ENCODE measurements at places on chromosomes 5 and 9. TPM values are rescaled to one million over a fixed set of nuclear protein-coding genes. Genes with fewer than 3 reads are reported as not detected.

DNA sequence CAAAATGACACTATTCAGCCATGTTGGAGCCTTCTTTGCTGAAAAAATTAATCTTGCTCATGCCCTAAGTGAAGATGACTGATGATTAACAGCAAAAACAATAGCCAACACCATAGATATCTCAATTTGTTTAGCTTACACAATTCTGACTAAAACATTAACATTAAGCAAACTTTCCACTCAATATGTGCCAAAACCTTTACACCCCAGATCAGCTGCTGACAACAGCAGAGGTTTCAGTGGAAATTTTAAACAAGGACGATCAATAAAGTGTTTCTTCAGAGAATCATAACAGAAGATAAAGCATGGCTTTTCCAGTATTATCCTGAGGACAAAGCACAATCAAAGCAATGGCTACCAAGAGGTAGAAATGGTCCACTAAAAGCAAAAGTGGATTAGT, 254.4 kb upstream of the GRAMD2B start:
- DNase-seq, result no peak

DNA sequence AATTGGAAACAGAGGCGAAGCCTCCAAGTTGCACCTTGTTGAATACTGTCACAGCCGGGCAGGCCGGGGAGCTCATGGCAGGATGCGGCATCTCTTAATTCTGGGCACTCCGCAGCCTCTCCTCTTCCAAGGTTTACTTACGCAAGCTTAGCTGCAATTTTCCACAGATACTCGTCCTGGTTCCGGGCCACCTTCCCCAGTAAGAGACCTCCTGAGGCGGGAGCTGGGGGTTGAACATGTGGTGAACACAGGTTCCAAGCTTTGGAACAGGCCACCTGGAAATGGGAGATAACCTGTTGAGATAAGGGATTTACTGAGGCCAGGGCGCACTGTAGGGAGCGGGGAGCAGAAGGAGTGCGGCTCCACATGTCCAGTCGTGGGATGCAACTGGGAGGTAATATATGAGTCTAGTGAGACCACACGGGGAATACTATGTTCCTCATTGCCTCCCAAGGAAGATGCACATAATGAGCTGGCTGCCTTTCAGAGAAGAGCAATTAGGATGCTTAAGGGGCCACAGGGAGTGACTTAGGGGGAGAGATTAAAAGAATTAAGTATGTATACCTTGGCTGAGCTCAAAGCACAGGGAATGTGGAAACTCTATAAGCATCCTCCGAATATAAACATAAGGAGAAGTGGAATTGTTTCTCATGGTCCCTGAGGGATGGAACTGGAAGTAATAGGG, 335.2 kb downstream of the CWC27 start:
- no peak for DNase-seq

- DNase-seq, result no peak
These were observed 4.6 kb downstream of the DBH start for GRCh38 chr9:133640580-133641395.

DNA sequence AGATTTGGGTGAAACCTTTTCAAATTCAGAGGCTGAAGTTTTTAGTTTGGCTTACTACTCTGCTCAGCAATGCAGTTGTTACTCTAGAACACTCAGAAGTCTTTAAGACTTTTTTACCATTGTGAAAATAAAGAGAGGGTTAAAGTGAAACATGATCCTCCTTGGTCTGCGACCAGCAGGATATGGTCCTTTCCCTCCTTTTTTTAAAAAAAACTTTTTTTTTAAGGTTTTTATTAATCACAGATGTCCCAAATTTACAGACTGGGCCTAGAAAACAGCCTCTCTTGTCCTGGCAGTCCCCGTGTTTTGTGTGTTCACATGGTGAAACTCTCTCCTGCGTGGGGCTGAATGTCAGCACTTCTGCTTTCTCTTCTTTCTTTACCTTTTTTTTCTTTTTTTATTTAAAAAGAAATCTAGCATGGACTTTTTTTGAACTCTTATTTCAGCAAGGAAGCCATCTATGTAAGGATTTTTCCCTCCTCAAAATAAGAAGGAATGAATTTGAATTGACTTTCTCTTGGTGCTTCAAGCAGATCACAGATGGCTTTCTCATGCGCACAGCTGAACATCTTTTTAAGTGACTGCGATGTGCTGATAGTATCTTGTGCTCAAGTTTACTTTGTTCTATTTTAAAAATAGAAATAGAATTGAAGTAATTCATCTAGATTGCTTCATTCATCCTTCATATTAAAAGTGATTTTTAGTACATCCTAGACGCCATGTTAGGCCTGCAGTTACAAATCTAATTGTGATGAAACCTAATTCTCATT, 128.7 kb upstream of the OTULINL start:
- peak; percentile 54 for DNase-seq

DNA sequence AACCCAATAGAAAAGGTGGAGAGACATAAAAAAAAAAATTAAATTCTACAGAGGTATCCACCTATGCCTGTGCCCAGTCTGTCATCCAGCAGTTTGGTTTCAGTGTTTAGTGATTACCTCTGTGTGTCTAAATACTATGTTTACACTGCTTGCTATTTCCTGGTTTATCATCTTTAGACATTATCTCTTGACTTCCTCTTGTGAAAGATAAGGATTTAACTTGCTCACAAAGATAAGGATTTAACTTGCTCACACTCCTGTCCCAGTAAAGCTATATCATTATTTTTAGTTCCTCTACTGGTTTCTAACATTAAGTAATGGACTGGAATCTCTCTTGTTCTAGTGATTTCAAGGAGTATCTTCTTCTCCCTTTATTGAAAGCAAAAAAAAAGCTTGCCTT, 53.9 kb upstream of the ZFR start:
- DNase-seq, result no peak

Gene IFNA2
- not detected for total RNA-seq

Gene CCDC192
- not detected for total RNA-seq

DNA sequence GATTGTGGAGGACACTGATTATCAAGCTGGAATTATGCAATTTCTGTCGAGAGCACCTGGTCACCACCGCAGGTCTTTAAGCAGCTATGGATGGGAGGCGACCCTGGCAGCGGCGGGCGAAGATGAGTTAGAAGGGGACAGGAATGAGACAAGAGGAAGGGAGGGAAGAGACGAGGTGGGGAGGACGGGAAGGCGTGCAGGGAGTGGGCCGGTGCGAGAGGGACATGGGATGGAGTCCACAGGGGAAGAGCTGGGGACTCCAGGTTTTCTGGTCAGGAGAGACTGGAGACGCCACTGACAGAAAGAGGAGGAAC, 192.3 kb downstream of the MELK start:
- no peak for DNase-seq

Gene GDNF
- 3.7 TPM for total RNA-seq

GRCh38 chr9:131776473-131776872, 36.6 kb upstream of the RAPGEF1 start:
- peak; percentile 62 for DNase-seq

DNA sequence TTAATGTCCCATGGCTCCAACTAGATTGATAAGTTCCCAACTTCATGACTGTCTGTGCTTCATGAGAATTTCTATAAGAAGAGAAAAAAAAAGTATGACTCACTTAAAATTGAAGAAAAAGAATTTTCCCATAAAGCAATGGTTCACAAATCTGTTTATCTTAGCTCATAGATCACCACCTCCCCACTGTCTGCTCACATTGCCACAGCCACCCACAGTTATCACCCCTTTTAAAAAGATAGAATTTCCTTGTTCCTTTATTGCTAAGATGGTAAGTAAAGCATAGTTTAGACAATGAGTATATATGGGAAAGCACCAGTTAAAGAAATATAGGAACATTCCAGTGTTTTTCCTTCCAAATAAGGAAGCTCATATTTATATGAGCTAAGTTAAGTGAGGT, 67.1 kb downstream of the ALDH7A1 start:
- DNase-seq, result peak; percentile 54

Gene EDIL3
- 16.3 TPM for total RNA-seq

Gene NUTM2F
- total RNA-seq, result not detected

Gene DEPDC1B
- 8.5 TPM for total RNA-seq

GRCh38 chr9:4832786-4833579, 40.2 kb downstream of the RCL1 start:
- DNase-seq, result peak; percentile 97

DNA sequence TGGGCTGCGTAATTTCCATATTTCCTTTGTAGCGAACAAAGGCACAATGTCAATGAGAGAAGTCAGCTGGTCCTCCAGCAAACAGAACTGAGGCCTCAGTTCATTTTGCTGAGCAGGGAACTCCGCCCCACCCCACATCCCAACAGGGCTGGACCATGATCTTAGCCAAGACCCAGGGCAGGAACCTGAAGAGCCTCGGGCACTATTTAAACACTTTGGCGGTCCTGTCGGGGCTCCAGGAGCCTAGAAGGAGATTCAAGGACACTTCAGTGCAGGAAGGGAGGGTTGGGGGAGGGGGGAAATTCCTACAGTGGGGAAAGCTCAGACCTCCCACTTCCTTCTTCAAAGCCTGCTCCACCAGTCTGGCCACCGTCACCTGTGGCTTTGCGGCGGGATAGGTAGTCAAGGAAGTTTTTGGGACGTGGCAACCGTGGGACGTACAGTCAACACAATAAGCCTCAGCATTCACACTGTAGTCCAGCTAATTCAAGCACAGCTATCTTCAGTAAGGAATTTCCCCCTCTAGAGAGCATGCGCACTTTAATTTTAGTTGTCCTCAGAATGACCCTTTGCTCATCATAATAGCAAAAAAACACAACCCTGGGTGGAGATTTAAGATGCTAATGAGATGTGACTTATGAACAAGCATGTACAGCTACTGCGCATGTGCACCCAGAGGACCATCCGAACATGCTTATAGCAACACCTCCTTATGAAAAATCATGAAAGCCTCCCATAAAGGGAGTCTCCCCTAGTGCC, 30.9 kb downstream of the S1PR3 start:
- DNase-seq, result peak; percentile 33

Gene GRIA1
- total RNA-seq, result 0.11 TPM

Gene NR5A1
- total RNA-seq, result not detected

DNA sequence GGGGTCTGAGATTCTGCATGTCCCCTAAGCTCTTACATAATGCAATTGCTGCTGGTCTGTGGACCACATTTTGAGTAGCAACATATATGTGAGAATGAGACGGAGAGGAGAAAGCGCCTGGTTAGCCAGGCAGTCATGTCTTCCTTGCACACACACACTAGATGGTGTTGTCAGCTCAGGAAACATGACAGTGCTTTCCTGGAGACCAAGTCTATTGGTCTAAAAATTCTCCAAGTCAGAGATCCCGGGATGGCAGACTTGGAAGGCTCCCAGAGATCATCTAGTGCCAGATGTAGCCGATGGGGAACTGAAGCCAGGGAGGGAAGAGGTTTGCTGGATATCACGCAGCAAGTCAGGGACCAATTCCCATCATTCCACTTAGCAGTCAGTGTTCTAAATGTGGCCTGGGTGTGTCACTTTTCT, 53.4 kb downstream of the GALNT12 start:
- DNase-seq, result peak; percentile 93

GRCh38 chr9:137064027-137064879, 6.1 kb downstream of the SAPCD2 start:
- peak; percentile 58 for DNase-seq

Gene LMX1B
- total RNA-seq, result not detected

- DNase-seq, result no peak
These were observed 318.4 kb downstream of the MAN2A1 start for GRCh38 chr5:110008131-110008530.

GRCh38 chr5:135171336-135171735, 137.3 kb upstream of the PITX1 start:
- no peak for DNase-seq

GRCh38 chr9:131666774-131667173, 73.1 kb downstream of the RAPGEF1 start:
- no peak for DNase-seq

Gene CDC25C
- total RNA-seq, result 5.9 TPM

DNA sequence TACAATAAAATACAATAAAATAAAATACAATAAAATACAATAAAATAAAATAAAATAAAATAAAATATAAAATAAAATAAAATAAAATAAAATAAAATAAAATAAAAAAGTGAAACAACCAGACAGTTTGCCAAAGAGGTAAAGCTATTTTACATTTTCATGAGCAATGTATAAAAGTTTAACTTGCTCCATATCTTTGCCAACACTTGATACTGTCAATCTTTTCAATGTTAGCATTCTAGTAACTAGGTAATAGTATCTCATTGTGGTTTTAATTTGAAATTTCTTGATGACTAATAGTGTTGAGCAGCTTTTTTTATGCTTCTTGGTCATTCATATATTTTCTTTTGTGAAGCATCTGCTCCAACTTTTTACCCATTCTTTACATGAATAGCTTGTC, 17.3 kb downstream of the TTC33 start:
- DNase-seq, result peak; percentile 56

DNA sequence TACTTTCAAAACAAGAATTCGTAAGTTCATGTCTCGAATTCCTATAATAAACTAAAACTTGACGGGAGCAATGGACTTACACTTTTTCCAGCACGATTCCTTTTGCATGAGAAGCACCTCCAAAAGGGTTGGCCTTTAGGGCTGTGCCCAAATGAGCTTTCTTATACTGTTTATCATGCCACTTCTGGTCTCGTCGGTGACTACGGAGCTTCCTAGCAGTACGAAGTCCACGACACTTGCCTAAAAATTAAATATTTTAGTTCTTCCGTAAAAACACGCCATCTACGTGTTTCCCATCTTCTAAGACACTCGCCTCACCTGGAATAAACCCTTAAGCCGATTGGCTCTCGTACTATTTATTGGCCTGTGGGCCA, 554 bp downstream of the RPS23 start:
- DNase-seq, result peak; percentile 56

Gene RLN2
- not detected for total RNA-seq
